Brain pericyte (primary cell): ENCODE measurements at places on chromosomes 12 and 14.

GRCh38 chr12:68628698-68629097 lies 18.0 kb downstream of the RAP1B start:
- DNase-seq: no peak

- peak; percentile 18 for DNase-seq
These were observed 64.3 kb upstream of the STON2 start for GRCh38 chr14:81464253-81465002.

DNA sequence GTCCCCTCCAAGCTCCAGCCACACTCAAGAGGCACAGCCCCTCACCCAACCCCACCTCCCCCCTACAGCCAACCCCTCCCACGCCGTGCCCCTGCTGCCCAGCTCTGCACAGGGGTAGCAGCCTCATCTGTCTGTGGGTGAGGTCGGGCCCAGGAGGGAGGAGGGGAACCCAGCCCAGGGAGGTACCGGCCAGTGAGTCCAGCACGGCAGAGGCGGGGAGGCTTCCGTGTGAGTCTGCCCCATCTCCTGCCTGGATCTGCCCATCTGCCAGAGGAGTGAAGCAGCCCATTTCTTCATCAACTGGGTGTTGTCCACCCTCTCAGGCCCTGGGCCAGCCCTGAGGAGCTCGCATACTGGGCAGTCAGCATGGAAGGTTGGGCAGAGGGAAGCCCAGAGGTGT lies 54.2 kb downstream of the CCNK start:
- no peak for DNase-seq

GRCh38 chr12:91811481-91812287 lies 334.0 kb downstream of the BTG1 start:
- DNase-seq: peak; percentile 27

DNA sequence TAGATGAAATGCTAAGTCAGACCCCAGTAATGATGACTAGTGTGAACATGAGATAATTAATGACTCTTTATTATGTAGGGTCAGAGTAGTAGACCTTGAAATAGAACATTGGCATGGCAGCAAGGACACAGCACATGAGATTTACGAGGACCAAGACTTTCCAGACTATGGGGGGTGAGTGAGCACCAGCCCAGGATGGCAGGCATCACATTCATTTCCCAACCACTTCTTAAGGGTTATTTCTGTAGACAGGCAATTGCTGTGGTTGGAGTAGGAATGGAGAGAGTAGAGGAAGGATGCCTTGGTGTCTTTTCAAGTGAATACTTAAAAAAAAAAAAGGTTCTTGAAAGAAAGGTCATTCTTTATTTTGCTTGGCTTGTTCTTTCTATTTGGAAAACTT lies 189.4 kb upstream of the DYRK2 start:
- DNase-seq: no peak

GRCh38 chr12:41055875-41056577 lies 132.1 kb upstream of the PDZRN4 start:
- DNase-seq: no peak

- peak; percentile 16 for DNase-seq
These were observed 62.3 kb downstream of the BHLHE41 start for GRCh38 chr12:26062566-26062965.

DNA sequence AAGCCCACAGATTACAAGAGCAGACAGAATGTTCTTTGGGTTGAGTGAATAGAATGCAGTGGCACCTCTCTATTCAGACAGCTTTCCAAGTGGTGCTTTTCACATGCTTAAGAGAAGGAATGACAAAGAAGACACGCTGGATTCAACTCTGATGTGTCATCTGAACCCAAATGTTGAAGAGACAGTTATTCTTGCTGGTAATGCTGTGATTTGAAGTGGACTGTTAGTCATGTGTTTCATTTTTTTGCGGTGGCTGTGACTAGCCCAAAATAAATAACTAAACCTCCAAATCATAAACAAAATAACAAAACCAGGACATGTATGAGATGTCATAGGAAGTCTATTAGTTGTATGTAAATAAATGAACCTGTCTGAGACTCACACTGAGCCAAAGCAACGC lies 391.8 kb upstream of the PRICKLE1 start:
- no peak for DNase-seq

DNA sequence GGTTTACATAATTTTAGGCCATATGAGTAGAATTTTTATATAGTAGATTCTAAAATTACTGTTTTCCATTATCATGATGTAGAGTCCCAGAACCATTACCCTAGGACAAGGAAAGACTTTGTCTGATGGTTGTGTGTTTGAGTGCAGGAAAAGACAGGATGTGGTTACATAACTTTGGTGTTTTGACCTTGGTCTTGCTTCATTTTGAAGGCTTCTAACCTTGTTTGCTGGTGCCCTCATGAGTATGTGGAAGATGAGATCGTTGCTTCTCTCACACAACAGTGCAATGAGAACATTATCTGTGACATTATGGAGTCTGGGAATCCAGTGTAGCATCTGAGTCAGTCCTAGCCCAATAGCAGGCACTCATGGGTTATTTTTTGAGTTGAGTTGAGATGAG lies 106.2 kb downstream of the IGF1 start:
- DNase-seq: no peak

DNA sequence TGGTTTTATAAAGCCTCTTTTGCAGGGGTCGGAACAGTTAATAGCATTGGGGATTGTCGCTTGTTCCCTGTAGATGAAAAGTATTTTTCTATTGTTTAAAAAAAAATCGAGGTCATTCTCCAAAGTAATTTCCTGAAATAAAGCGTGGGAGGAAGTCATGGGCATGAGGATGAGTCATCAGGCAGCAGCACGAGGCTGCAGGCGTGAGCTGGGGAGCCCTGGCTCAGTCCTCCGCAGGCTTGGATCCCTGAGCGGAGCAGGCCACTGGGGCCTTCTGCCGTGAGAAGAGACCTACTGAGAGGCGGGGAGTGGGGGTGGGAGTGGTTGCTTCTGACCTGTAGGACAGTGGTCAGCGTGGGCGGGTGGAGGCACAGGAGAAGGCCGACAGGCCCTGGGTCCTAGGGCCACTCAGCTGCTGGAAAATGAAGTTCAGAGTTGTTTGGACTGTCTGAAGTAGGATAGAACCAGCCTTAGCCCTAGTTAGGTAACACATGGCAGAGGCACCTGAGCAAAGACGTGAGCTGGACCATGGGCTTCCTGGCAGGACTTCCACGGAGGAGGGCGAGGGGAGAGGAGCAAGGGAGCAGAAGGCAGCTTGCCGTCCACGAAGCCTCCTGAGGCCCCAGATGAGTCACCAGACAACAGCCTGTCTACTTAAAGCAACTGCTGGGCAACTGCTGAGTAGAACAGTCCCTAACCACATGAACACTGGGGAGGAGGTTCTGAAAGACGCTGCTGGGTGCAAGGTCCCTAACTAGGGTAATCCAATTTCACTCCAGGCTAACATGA lies 21.1 kb upstream of the LGALS3 start:
- peak; percentile 94 for DNase-seq

DNA sequence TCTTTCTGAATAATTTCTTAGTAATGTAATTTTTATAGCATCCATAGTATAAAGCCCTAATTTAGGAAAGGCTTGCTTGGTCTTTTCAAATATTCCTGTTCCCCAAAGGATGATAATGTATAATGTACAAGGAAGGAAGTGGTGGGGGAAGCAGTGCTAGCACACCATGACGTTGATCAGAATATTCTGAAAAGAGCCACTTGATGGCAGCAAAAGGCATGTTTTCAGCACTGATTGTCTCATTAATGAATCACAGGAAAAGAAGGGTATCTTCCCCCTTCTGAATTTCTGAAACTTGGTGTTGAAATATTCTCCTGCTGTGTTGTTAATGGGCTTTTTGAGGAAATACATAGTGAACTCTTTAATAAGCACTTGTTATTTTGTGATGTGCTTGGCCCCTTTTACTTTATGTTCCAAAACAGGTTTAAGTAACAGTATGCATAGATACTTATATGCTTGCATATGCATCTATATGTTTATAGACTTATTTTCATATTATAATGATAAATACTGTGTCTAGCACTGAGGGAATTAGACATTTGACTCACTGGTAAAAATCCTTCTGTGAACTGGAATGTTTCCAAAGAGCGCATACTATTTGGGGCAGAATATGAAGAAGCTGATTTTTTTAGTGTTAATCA lies 122.0 kb downstream of the TMEM117 start:
- DNase-seq: peak; percentile 3

DNA sequence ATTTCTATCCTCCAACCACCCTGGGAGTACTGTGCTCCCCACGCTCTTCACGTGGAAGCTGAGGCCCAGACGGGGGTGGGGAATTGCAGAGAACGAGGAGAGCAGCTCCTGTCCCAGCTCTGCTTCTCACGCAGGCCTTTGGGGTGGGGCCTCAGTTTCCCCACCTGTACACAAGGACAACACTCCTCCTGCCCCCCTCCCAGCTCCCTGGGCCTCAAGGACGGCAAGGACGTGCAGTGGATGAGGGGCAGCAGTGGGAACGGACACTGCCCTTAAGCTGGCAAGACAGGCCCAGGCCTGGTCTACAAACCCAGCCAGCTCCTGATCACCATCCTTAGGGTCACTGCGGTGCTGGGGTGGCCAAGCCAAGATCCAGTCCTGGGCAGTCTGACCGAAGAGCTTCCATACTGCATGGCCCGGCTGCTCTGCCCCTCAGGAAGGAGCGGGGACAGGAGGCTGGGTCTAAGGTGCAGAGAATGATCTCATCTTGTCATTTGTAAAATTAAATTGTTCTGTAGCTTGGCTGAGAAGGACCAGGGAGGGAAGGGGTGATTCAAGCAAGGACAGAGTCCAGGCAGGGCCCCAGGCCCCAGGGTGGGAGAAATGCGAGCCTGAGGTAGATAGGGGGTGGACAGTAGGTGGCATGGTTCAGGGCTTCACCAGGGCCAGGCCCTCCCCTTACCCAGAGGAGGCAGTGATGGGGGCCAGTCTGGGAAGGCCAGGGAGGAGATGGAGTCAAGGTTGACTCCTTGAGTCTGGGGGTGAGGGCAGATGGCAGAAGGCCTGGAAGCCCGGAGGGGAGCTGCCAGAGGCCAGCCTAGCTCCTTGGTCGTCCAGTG lies 1.3 kb upstream of the CLBA1 start:
- DNase-seq: no peak

DNA sequence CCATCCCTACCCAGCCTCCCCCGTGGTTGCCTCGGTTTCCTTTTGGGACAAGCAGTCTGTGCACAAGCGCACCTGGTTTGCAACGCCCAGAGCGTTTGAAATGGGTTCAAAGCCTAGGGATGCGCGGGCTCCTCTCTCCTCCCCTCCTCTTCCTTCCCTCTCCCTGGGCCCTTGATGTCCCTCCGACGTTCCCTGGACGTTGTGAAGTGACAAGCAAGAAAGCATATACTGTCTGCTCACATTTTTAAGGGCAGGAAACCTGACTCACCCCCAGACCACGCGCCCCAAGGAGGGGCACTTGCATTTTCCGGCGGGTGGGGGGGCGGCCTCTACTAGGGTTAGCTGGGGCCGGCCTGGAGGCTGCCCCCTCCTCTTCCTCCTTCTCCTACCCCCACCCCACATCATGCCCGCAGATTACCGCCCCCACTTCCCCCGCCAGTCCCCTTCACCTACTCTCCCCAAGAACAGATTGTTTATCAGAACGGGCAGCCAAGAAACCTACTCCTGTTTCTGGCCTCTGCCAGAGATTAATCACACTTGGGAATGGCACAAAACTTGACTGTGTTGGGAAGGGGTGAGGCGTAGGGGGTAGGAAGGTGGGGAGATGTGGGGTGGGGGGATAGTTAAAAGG lies 9.5 kb upstream of the IRF2BPL start:
- DNase-seq: no peak

- no peak for DNase-seq
These were observed 68.6 kb upstream of the USP15 start for GRCh38 chr12:62191491-62192179.

- DNase-seq: no peak
These were observed 9.6 kb downstream of the PLXNC1 start for GRCh38 chr12:94157981-94158411.

DNA sequence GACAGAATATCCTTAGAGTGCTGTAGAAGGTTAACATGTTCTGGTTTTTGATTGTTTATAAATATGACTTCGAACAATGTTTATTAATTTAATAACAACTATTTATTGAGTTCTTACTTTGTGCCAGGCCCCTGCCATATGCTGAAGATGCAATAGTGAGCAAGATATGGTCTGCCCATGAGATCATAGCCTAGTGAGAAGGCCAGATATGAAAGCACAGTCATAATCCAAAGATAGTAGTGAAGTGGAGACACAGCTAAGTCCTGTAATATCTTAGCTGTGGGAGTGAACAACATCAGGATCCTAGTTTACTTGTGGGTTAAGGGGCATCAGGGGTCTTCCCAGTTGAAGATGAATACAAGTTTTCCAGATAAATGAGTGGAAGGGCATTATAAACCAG lies 189.4 kb upstream of the FBXO33 start:
- no peak for DNase-seq

- DNase-seq: no peak
These were observed 5.7 kb upstream of the SLC41A2 start for GRCh38 chr12:104963757-104964156.

DNA sequence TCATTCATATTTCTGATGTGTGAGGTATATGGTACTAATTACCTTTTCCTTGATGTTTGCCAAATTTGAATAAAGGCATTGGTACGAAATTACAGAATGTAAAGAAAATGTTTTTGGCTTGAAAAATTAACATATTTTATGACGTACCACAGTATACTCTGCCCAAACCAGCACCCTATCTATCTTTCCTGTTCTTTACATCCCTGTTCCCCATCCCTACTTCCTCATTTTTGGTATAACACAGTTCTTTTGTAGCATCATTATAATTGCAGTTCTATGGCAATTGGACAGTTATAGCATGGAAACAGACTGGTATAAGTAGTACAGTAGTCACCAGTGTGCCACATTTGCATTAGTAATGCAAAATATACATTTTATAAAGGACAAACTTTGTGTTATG lies 7.0 kb upstream of the CCT2 start:
- DNase-seq: no peak

DNA sequence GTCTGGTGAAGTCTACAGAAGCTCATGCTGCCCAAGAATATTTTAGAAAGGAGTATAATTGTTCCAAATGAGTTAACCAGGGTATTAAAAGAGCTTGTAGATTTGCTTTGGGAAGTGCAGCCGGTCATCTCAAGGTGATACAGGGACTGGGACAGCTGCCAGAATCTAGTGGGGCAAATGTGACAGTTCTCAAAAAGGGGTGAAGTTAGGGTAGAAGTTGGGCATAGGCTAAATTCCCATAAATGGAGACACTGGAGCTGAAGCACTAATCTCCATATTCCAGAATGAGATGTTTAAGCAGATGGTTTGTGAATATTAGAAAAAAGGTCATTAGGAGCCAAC lies 94.7 kb downstream of the ANO6 start:
- DNase-seq: no peak

DNA sequence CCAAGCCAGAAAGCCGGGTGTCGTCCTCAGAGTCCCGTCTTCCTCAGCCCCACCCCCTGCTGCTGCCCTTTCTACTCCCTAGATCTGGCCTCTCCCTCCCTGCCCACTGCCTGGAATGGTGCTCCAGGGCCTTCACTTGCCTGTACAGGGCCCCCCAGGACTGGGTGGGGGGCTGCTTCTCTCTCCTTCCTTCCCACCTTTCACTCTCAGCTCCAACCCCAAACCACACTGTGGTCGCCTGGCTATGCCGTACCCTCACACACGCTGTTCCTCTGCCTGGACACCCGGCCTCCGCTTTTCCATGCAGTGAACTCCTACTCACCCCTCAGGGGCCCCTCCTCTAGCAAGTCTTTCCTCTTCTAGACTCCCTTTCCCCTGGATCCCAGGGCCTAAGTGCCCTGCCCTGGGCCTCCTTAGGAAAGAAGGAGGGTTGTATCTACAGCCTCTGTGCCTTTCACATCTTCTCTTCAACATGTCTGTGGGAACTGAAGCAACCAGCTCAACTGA lies 25.5 kb upstream of the DIO3 start:
- no peak for DNase-seq

- DNase-seq: no peak
These were observed 171.4 kb downstream of the CRADD start for GRCh38 chr12:93848523-93849101.
